SW 1271 (cell line): ENCODE measurements at places on chromosomes 11 and 22.
A peak's percentile ranks its signal among the peaks of the same experiment; 100 is the strongest.

GRCh38 chr11:115300660-115301428, 203.4 kb downstream of the CADM1 start:
- no peak for DNase-seq

- DNase-seq = peak; percentile 74
Observed at GRCh38 chr11:119373921-119374631, 7.4 kb downstream of the USP2 start.

- DNase-seq = no peak
Observed at GRCh38 chr11:82995754-82996398, 75.8 kb downstream of the RAB30 start.

GRCh38 chr11:16194566-16194965, 161.8 kb downstream of the SOX6 start:
- no peak for DNase-seq

GRCh38 chr11:66883016-66883965, 26.4 kb downstream of the LRFN4 start:
- DNase-seq = peak; percentile 44

- DNase-seq = no peak
Observed at GRCh38 chr11:122665861-122666260, 10.3 kb downstream of the UBASH3B start.

GRCh38 chr11:64876835-64877341, 1.5 kb downstream of the EHD1 start:
- DNase-seq = peak; percentile 67

GRCh38 chr11:104369761-104370160, 205.8 kb upstream of the PDGFD start:
- no peak for DNase-seq

DNA sequence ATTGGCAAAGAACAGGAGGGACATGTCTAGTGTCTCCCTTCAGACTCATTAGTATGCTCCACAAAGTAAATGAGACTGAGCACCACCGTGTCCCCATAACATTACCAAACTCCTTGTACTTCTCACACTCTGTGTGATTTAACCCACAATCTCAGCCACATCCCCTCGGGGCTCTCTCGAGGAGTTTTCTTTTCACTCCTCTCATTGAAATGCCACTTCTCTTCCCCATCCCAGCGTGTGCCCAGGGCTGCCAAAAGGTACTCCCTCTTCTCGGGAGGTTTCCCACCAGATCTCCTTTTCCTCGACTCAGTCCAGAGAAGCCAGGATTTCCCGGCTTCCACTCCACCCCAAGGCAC, 1.1 kb downstream of the RBFOX2 start:
- no peak for DNase-seq

DNA sequence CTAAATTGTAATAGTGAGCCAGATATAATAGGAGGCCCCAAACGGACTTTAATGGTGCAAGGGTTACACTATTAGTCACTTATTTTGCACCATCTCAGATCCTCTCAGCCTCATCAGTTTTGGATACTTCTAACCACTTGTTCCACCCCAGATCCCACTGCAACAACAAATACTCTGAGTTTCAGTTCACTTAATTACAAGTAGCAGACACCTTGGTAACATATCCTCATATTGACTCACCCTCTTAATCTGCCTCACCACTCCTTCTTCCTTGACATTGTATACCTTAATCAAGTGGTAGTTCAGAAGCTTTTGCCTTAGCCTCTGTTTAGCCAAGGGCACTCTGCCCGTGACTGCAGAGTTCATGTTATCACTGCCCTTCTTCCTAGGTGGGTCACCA, 256.1 kb upstream of the UBASH3B start:
- DNase-seq = no peak

- DNase-seq = no peak
Observed at GRCh38 chr22:29128891-29129807, 56.3 kb downstream of the KREMEN1 start.

DNA sequence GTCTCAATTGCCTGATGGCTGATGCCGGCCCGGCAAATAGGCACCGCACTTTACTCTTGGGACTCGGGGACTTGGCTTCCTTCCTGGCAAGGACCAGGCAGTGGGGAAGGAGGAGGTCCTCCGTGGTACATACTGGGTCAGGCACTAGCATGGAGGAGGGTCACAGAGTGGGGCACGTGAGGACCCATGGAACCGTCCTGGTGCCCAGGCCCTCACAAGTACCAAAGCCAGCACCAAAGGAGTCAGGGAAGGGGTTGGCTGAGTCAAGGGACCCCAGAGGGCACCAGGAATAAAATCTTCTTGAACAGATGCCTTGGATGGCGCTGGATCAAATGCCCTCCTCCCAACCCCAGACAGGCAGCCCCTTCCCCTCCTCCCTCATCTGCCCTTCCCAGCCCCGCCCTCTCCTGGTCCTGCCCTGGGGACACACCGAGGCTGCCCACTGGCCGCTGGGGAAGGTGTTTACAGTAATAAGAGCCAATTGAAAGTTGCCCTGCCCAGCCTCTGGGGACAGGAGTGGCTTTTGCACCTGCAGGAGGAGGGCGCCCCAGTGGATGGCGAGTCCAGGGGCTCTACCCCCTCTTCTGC, 5.6 kb upstream of the CARNS1 start:
- DNase-seq = no peak

DNA sequence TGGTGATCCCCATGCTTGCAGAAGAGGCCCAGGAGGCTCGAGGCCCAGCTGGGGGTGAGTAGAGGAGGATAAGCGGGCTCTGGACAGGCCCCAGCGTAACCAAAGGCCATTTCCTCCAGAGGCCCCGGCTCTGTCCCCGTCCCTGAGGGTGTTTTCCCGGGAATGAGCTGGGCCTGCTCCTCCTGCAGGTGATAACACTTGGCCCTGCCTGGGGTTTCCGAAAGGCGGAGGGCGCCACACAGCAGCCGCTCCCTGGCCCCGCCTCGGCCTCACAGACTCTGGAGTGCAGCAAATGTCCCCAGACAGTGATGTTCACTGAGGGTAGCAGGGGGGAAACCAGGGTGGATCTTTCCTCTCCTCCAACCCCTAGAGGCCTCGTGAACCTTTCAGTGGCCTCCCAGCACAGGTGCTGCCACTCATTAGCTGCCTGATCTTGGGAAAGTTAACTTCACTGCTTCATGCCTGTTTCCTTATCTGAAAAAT, 10.5 kb upstream of the MGAT3 start:
- DNase-seq = no peak

- no peak for DNase-seq
Observed at GRCh38 chr22:50083462-50084079, 1.7 kb downstream of the MLC1 start.

- DNase-seq = peak; percentile 25
Observed at GRCh38 chr11:94171693-94172440, 43.2 kb downstream of the PANX1 start.

GRCh38 chr22:30650508-30651116, 15.0 kb downstream of the SLC35E4 start:
- DNase-seq = no peak

- DNase-seq = no peak
Observed at GRCh38 chr11:3880724-3881123, 25.3 kb downstream of the STIM1 start.

- no peak for DNase-seq
Observed at GRCh38 chr11:71211631-71212030, 40.7 kb downstream of the SHANK2 start.

- DNase-seq = no peak
Observed at GRCh38 chr11:13668957-13669521, 571 bp downstream of the FAR1 start.

DNA sequence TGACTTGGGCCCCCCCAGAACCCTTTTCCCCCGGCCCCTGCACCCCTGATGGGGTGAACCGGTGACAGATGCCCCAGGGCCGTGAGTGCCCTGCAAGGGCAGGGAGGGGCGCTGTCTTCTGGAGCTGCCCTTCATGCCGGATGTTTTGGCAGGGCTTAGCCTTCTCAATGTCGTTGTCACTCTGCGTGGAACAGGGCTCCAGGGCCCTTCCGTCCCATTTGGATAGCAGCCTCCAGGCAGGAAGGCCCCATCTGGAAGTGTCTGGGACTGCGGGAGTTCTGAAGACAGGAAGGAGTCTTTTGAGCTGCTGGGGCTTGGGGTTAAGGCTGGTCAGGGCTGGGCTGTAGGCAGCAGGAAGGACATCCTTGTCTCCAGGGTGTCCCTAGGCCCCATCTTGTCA, 4.6 kb downstream of the FRMD8 start:
- DNase-seq = no peak

DNA sequence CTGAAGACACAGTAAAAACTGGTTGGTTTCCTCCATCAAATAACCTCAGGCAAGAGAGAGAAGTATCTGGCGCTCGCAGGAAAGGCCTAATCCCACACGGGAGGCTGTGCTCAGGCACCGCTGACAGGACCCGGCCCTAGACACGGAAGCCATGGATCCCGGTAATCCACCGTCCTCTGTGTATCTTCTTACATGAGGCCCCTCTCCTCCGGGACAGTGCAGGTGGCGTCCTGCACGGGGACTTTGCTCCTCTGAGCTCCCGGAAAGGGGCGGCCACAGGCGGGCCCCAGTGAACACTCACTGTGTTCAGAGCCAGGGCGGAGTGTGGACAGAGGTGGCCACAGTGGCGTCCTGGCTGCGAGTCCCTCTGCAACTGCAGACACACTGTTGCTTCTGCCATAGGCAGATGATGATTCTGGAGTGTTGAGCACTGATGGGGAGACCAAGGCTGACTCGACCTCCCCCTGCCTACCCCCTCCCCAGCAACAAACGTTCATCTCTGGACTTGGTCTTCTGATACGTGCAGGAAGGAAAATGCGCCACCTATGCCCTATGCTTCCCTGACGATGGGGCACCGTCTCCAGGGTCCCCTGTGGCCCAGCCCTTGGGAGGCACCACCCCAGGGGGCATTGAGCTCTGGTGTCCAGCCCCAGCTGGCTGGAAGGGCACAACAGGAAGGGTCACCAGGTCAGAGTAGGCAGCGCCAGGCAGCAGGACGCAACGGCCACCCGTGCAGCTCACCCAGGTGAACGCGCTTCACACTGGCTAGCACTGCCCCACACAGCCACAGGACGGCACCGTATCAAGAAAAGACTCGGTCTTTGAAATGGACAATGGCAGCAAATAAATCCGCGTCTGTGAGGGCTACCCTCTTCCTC, 95.7 kb downstream of the TRMU start:
- no peak for DNase-seq

DNA sequence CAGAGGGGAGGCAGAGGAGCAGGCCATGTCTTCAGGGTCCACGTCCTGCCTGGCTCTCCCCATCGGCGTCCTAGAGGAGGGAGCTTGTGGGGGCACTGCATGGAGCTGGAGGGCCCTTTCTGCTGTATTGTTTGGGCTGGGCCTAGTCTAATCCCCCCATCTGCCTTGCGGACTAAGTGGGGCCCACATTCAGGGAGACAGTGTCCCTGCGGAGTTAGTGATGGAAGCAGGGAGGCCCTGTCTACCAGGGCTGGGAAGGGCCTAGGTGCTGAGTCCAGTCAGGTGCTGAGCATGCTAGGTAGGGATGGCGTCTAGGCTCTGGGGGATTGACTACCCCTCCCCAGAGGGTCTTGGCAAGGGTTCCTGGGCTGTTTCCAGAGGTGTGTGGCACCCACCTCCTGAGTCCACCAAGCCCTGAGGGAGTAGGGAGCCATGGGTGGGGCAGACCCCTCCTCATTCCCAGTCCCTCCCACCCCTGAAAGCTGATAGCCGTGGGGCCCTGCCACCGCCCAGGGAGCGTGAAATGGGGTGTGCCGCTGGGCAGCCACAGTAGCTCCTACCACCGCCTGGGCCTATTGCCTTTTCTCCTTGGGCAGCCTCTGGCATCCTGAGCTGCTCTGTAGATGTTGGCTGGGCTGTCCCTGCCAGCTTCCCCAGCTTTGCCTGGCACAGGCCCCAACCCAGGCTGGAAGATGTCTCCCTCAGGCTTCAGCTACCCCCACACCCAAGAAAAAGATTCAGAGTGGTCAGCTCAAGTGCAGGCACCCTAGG, 1.9 kb upstream of the POLD4 start:
- DNase-seq = no peak

- no peak for DNase-seq
Observed at GRCh38 chr11:44550123-44550522, 15.3 kb upstream of the CD82 start.

GRCh38 chr11:61579676-61580270, 1.1 kb downstream of the SYT7 start:
- DNase-seq = no peak

DNA sequence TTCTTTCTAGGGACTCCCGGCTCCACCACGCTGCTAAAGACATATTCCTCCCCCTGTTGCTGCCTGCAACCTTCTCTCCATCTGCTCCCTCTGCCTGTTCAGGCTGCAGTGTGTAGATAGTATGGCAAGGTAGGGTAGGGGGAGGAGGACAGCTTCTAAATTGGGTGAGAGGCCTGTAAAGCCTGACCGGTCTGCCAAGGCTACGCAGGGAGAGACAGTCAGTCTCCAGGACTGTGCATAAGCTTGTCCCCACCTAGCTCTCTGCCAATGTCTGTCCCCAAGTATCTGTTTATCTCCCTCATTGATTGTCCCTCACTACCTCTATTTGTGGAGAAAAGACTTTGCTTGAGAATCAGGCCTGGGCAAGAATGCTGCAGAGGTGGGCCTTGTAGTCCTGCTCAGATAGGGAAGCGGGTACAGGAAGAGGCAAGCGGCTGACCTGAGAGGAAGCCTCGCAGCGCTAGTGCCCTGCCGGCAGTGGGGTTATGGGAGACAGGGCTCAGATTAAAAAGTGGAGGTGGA, 871 bp upstream of the SEZ6L start:
- DNase-seq = no peak

- peak; percentile 45 for DNase-seq
Observed at GRCh38 chr11:18650859-18651557, 16.9 kb upstream of the SPTY2D1 start.

DNA sequence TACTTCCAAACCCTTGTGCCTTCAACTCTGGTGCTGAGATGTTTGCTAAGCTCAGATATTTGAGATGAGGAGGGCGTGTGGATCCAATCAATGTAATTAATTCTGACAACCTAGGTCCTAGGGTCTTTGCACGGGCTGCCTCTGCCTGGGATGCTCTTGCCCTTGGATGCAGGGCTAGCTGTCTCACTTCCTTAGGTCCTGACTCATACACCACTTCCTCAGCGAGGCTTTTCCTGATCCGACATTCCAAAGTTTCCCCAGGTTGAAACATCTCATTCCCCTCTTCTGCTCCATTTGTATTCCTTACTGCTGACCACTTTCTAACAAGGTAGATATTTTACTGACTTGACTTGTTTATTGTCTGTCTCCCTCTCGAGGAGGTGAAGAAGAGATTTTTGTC, 43.0 kb upstream of the NTM start:
- no peak for DNase-seq

GRCh38 chr11:69839516-69839915, 20.3 kb upstream of the FGF3 start:
- no peak for DNase-seq

- DNase-seq = no peak
Observed at GRCh38 chr11:14954581-14954980, 17.6 kb downstream of the CALCA start.
